ENCODE measurements at places on chromosomes 4 and X.

GRCh38 chrX:70979136-70979762 lies 48.4 kb upstream of the SLC7A3 start:
- DNase-seq = no peak

DNA sequence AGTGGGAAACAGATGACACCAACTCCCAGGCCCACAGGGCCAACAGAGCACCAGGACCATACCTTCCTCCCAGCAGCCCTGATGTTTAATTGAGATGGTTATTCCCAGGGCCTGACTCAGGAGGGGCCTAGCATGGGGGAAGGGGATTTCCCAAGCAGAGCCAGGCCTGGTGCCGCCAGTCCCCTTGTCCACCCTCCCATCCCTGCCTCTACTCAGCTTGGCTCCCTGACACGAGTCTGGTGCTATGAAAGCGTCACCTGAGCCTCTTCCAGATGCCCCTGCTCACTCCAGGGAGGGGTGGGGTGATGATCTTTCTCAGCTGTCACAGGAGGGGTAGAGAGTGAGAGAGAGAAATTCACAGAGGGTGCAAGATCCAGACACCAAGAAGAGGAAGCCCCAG lies 72.7 kb downstream of the EFNB1 start:
- no peak for DNase-seq

- DNase-seq = no peak
Observed at GRCh38 chr4:80115368-80116181, 42.5 kb upstream of the ANTXR2 start.

DNA sequence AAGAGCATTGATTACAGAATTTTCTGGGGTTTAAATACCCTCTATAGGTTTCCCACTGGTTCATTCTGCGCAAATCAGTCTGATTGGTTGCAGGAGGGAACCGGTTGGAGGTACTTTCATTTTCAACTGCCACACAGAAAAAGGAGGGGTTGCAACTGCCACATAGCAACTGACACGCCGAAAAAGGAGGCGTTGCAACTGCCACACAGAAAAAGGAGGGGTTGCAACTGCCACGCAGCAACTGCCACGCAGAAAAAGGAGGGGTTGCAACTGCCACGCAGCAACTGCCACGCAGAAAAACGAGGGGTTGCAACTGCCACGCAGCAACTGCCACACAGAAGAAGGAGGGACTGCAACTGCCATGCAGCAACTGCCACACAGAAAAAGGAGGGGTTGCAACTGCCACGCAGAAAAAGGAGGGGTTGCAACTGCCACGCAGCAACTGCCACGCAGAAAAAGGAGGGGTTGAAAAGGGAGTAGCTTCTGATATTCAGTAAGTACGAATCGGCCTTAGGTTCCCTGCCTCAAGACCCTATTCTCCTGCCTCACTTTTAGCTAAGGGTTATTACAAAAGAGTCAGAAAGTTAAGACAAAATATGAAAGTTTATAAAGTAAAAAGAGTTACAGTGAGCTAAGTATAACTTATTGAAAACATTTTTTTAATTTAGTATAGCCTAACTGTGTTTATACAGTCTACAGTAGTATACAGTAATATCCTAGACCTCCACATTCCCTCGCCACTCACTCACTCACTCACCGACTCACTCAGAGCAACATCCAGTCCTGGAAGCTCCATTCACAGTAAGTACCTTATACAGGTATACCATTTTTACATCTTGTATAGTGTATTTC lies 431.8 kb downstream of the KCTD8 start:
- DNase-seq = no peak
